ENCODE measurements at places on chromosomes 4 and X.

DNA sequence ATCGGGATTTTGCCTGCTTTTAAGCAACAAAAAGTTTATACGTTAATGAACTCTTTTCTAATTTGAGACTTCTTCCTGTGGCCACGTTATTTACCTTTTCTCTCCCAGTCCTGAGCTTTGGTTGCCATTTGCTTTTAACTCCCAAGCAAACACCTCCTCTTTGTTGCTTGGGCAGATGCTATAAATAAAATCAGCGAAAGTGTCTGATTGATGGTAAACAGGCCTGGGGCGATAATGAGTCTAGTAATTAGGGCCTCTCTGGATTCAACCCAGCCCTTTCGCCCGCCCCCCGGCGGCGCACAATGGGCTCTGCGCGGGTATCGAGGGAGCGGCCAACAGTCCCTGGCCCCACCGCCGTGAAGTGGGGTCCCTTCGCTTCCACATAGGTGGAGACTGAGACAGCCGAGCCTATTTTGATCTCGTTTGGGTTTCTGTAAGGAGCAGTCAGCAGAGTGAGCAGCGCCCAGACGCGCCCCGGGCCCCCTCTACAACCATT lies 790 bp downstream of the CLGN start:
- no peak for DNase-seq

GRCh38 chr4:87229979-87230378 lies 9.6 kb upstream of the KLHL8 start:
- DNase-seq = no peak

DNA sequence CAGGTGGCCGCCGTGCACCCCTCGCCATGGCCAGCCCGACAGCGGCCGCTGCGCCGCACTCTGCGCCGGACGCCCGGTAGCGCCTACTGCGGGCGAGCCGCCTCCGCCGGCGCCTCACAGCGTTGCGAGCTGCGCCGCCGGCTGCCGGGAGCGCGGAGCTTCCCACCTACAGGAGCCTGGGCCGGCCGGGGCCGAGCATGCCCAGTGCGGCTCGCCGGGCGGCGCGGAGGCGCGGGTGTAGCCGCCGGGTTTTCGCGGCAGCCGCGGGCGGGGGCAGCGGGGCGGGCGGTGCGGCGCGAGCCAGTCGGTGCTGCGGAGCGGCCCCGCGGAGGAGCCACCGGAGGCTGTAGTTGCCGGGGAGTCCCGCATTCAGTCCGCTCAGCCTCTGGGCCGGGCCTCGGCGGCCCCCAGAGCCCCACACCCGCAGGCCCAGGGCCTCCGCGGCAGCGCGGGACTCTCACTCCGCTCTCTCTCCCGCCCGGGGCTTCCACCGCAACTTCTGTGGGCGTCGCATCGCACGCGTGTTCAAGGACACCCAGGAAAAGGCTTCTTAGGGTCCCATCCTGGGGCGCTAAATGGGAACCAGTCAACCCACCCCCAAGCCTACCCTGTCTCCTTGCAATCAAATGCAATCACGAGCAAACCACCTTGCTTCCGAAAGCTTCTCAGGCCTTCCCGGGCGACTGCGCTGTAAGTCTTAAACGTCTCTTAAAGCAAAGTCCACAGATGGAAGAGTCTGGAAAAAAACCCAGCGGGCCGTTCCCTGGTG lies at the start of gene MFAP3L:
TSS of gene MFAP3L (minus strand) at position 143 of the 769 bp plus-strand sequence. CDS start 20,518 bp downstream, outside the sequence.
- peak; percentile 89 for DNase-seq

DNA sequence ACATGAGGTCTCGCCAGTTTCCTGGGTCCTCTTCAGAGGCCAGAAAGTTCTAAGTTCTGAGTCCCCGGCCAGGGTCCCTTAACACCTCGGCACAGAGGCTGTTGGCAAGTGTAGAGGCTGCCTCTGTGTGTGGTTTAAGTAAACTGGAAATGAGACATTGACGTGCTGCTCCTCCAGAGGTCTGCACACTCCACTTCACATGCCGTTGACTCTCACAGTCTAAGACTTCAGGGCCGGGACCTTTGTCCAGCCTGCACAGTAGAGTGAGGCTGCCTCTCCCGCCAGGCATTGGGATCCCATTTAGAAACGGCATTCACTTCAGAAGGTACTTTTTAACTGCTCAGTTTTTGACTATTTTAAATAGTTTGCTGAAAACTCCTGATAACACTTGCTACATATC lies 10.6 kb upstream of the TADA2B start:
- no peak for DNase-seq

DNA sequence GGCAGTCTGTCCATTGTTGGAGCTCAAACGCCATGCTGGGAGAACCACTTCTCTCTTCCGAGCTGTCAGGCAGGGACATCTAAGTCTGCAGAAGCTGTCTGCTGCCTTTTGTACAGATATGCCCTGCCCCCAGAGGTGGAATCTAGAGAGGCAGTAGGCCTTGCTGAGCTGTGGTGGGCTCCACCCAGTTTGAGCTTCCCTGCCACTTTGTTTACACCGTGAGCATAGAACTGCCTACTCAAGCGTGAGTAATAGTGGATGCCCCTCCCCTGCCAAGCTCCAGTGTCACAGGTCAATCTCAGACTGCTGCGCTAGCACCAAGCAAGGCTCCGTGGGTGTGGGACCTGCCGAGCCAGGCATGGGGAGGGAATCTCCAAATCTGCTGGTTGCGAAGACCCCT lies 145.7 kb downstream of the VSIG4 start:
- DNase-seq = no peak

DNA sequence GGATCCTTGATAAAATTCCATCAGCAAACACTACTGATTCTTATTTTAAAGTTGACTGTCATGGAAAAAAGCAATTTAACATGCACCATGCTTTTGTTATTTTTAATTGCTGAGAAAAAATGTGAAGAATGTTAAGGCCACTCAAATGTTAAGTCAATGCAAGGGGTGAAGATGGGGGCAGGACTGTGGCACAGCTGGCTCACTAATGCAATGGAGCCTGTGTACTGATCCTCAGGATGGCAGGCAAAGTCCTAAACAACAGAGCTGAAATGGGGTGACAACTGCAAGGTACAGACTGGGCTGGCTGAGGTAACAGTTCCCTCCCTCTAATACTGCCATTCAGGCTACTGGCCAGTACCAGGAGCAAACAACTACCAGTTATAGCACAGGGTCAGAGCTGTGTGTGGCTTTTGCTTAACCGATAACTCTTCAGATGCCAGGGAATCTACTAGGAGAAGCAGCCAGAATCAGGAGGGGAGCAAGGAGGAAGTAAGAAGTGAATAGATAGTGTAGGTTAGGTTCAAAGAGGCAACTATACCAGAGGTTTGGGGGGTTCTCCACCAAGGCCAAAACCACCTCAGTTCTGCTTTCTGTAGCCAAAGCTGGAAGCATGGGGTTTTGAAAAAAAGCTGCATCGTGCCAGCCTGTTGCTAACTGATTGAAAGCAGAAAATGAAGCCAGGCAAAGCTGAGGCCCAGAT lies 372.6 kb downstream of the OPHN1 start:
- DNase-seq = no peak

GRCh38 chrX:115583496-115584004 lies 22.6 kb downstream of the PLS3 start:
- DNase-seq = no peak

GRCh38 chr4:158826882-158827281 lies 58.1 kb downstream of the FNIP2 start:
- DNase-seq = no peak

DNA sequence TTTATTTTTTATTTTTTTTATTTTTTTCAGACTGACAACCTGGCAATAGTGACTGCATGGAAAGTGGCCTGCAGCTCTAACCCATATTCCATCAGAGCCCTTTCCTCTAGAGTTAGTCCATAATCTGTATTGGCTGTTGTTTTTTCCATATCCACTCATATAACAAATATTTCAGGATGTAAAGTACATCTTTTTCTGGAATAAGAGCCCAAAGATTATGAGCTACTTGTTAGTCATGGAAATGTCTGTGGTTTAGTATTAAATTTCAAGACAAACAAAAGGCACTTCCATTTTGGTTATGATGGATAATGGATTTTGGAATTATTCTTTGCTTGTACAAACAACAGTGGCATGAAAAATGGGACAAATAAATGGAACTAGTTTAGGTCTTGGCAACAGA lies 296.0 kb upstream of the HS3ST1 start:
- no peak for DNase-seq

- no peak for DNase-seq
Observed at GRCh38 chr4:27910227-27910626, 1049.6 kb downstream of the STIM2 start.

GRCh38 chr4:80101071-80101791 lies 28.2 kb upstream of the ANTXR2 start:
- no peak for DNase-seq

DNA sequence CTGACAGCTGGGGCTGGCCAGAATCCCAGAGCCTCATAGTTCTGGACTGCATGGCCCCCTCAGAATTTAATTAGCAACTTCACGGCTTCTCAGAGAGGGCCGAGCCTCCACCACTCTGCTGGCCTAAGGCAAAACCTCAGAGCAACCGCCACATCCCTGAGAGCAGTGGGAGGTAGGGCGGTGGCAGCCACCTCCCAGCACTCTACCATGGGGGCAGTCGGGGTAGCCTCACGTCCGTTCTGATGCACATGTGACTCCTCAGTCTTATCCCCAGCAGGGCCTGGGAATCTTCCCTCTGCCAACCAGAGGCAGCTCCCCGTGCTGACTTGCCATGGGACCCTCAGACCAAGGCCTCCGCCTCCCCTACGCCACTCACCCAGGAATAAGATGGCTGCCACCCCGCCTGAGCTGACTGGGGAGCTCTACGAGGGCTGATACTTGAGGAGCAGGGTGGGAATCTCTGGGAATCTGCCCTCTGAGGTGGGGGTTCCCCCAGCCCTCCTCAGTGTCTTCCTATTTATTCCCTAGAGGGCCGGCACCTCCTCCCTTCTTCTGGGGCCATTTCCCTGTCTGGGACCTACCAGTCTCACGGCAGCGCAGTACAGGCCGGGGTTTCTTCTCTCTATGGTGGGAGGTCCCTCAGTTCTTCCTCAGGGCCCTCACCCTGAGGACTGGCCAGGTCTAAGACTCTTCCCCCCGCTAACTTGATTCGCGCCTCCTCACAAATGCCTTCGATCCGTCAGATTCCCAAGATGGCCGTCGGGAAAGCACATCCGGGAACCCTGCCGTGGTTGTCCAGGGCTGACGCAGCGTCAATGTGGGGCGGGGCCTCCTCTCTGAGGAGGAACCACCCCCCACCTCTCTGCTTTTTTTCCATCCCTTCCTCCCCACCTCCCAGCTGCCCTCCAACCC lies at the start of gene MAGEC2:
TSS of gene MAGEC2 (minus strand) at position 769 of the 912 bp plus-strand sequence. CDS start 1,303 bp downstream, outside the sequence.
- DNase-seq = no peak

DNA sequence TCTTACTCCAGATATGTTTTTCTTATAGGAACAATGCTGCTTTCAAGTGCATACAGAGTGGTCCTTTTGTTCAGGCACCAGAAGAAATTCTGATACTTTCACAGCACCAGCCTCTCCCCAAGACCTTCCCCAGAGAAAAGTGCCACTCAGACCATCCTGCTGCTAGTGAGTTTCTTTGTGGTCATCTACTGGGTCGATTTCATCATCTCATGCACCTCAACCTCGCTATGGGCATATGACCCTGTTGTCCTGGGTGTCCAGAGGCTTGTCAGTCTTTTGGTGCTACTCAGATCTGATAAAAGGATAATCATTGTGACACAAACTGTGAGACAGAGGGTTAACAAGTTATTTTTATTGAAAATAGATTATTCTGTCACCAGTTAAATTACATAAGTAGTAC lies 39.5 kb downstream of the WDR13 start:
- no peak for DNase-seq

DNA sequence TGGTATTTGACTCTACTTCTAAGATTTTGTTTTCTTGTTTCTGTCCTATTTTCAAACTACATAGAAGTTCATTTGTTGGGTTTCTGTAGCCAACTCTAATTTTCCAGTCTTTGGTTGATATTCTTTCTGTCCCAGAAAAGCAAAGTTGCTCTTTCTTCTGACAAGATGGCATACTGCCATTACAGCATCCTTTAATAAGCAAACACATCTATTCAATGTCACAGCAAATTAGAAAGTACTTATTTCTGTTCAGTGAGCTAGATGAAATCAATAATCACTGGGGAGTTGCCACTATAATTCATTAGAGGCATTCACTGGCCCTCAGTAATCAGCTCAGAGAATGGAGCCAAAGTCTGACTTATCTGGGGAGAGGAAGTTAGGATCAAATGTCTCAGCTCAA lies 1258.0 kb upstream of the IGFBP7 start:
- no peak for DNase-seq

DNA sequence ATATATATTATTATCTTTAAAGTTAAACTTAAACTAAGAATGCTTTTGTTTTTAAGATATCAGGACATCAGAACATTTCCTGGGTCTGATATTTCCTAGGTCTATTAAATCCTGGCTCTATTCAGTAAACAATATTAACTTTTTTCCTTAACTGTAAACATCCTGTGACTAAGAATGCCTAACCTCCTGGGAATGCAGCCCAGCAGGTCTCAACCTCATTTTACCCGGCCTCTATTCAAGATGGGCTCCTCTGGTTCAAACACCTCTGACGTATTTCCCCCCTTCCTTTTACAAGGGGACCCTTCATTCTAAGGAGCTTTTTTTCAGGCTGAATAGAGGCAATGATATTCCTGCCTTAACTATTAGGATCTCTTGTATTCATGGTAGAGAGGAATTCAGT lies 35.8 kb upstream of the DYNLT3 start:
- DNase-seq = no peak

DNA sequence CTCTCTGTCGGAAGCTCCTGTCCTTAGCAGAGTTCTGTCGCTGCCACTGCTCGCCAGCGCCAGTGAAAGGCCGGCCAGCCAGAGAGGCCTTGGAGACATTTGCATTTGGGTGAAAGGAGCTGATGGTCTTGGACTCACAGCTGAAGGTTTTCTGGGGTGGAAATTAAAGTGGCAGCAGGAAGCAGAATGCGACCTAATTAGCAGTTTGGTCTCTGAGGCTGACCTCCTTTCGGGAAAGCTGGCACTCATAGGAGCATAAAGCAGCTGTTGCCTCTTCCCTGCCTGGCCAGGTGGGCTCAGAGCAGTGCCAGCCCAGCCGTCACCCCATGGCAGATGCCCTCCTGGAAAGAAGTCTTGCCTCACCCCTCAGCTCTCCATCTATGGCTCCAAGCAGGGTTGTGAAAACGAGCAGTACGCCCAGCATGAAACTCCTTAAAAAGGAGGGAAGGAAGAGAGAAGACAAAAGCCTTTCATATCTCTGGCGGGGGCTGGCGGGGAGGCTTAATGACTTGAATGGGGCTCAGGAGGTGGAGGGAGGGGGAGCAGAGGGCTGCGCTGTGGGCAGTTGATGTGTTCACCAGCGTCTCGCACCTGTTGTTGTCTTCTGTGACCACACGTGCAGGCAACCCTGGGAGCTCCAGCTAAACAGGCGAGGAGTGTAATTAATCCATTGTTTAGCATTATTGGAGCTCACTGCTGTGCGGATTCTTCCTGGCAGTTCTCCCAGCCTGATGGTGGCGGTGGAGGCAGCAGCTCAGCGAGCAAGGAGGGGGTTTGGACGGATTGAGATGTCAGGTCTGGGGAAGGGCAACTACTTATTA lies 264.0 kb downstream of the MID1IP1 start:
- peak; percentile 19 for DNase-seq

GRCh38 chr4:108649863-108650211 lies 562 bp upstream of the OSTC start:
- no peak for DNase-seq

Data from H1 (cell line).